ENCODE measurements at places on chromosomes 1 and 21. TPM values are rescaled to one million over a fixed set of nuclear protein-coding genes. Genes with fewer than 3 reads are reported as not detected.
A peak's percentile ranks its signal among the peaks of the same experiment; 100 is the strongest.

The TNFSF4 gene
- total RNA-seq = 0.07 TPM

- DNase-seq = no peak
Observed at GRCh38 chr1:181133441-181133951, 45.0 kb downstream of the IER5 start.

The HAPLN2 gene
- not detected for total RNA-seq

DNA sequence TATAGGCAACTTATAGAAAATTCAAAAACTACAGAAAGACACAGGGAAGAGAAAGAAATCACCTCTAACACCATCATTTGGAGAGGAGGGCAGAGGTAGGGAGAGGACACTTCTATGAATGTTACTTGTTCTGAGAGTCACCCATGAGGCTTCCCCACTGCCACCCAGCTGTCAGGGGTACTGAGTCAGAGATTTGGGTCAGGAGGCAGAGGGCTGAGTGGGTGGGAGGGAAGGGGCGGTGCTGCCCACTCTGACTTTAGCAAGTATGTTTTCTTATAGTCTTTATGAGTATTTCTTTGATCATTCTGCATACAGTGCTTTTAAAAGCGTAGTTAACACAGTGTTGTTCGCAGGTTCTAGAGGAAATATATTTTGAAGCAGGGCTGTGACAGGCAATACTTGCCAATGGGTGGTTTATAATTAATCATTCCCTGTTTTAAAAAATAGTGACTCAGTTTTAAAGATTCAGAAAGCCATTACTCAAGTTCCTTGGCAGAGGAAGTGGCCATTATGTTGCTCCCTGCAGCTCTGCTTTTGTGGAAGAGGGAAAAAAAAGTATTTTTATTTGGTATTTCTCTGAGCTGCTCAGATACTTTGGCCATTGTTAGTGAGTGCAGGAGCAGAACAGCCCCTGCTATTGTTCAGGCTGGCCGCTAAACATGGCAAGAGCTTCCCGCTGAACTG lies 18.3 kb downstream of the IL6R start:
- peak; percentile 73 for DNase-seq

DNA sequence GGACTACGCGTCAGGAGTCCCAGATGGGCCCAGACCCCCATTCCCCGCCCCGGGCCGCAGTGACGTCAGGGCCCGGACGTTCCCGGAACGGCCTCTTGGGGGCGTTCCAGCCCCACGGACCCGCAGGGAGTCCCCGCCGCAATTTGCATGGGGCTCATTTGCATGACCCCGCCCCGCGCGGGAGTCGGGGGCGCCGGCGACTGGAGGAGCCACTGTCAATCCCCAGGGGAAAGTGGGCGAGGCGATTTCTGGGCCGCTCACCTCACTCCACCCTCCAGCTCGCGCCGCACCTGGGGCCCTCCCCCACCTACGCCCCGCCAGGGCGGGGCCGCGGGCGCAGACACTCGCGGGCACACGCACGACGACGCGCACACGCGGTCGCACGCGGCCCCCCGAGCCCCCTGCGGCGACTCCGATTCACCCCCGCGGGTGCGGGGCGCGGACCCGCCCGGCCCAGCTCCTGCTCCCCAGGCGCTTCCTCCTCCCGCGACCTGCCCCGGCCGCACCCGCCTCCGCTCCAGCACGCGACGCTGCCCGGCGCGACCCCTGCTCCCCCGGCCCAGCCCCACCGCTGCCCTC lies 13.2 kb downstream of the AGRN start:
- no peak for DNase-seq
